ENCODE measurements at places on chromosomes 7 and 10.

- DNase-seq: no peak
Measured at GRCh38 chr10:70052462-70053217, at the start of gene MACROH2A2. MACROH2A2 (plus strand) TSS chr10:70052846; CDS start chr10:70075659, 22,813 bp downstream.

DNA sequence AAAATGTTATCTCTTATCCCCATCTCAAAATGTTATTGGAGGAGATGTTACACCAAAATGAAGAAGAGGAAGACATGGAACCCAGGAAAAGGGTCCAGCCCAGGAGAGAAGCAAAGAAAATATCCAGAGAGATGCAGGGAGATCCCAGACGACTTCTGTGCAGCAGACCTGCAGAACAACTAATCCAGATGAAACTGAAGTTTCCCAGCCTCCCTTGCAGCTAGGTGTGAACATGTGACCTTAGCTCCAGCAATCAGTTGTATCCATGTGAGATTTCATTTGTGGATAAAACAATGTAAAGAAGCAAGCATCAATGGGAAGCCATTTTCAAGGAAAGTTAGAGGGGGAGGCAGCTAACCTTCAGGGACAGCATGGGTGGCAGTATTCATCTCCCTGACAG is 55.8 kb upstream of the NANOS1 start:
- DNase-seq: no peak

- DNase-seq: no peak
Measured at GRCh38 chr10:44908936-44909630, 2.1 kb upstream of the TMEM72 start.

DNA sequence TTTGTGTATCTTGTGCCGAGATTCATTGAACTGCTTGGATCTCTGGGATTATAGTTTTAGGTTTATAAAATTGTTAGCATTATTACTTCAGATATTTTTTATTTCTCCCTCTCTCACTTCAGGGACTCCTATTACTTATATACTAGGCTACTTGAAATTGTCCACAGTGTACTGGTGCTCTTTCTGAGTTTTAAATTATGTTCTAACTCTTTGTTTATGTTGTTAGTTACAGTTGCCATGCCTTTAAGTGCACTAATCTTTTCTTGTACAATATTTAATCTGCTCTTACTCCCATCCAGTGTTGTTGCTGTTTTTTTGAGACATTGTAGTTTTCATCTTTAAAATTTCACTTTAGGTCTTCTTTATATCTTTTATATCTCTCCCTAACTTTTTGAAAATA is 13.1 kb downstream of the PLEKHS1 start:
- no peak for DNase-seq

DNA sequence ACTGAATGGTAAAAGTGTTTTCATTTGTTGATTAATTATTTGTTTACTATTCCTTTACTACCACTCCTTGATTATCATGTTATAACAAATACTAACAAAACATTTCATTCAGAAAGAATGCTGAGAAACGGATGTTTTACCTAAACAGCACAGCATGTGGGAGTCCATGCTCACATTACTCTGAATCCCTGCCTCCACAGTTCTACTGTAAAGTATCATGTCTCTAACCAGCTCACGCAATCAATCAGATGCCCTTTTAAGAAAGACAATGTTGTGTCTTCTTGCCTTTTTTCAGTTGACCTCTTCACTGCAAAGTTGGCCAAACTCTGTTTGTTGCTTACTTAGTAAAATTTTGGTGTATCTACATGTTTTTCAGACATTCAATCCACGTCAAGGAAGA is 232.5 kb upstream of the MDFIC start:
- no peak for DNase-seq

- DNase-seq: no peak
Measured at GRCh38 chr7:127233630-127234029, 19.1 kb downstream of the GRM8 start.

GRCh38 chr10:60186315-60187071 is 203.2 kb downstream of the ANK3 start:
- DNase-seq: no peak

DNA sequence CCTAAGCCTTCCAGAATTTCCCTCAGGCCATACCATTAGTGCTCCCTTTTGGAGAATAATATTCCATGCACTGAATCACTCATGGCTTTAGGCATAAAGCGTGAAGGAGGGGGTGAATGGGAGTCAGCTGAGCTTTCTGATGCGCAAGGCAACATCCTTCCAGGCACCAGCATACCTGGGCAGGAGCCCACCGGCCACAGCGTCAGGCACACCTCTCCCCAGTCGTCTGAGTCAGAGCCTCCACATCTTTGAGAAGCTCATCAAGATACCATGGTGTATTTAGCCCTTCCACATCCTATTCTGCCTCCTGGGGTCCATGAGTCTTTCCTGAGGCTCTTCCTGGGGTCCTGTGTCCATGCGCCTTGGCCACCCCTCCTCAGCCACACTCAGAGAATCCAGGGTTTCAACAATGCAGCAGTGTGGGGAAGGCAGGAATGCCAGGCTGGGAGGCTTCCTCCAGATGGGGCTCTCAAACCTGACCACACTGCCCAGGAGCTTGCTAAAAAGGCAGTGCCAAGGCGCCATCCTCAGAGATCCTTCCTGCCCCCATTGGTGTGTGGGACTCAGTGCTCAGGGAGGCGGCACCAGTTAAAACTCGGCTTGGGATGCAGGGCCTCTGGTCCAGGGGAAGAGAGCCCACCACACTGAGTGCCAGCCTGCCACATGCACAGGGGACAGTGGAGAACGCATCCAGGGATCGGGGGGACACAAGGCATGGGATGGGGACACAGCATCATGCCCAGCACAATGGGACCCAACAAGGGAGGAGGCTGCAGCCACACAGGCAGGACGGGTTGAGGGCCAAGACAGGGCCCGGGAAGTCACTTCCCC is 31.6 kb downstream of the RASGEF1A start:
- DNase-seq: no peak

DNA sequence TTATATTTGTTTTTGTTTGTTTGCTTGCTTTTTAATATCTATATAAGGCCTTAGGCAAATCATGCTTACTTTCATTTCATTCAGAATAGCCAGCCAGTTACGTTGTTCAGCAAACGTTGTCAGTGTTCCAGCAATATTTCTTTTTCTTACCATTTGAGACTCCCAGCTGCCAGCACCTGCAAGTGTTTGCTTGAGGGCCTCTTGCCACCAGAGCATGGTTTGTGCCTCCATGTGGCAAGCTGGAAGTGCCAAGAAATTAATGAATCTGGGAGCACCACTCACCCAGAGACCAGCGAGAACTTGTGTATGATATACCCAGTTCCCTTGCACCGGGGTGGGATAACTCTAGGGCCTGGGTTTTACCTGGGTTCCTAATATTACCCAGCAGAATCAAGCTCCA is 177.1 kb upstream of the CSTF2T start:
- no peak for DNase-seq

- no peak for DNase-seq
Measured at GRCh38 chr10:118734475-118734874, 20.3 kb downstream of the CACUL1 start.

DNA sequence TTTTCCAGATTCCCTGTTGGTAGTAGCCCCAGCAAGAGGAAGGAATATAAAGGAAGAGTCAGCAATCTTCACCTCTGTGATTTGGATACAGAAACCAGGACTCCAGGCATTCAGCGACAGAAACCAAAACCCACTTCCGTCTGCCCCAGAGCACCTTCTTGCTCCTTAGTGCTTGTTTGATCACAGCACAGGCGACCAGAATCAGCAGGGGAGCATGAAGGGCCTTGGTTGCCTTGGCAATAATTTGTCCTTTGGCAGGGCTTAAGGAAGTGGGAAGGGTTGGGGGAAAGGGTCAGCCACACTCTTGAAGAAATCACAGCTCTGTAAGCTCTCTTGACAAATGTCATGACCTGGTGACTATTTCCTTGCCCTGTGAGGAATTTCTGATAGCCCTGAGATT is 379.6 kb downstream of the OTUD1 start:
- no peak for DNase-seq

GRCh38 chr10:123704812-123705211 is 38.7 kb downstream of the GPR26 start:
- DNase-seq: no peak

GRCh38 chr10:125080984-125081383 is 79.4 kb downstream of the CTBP2 start:
- no peak for DNase-seq

- DNase-seq: no peak
Measured at GRCh38 chr7:157309988-157310668, 26.7 kb upstream of the DNAJB6 start.

DNA sequence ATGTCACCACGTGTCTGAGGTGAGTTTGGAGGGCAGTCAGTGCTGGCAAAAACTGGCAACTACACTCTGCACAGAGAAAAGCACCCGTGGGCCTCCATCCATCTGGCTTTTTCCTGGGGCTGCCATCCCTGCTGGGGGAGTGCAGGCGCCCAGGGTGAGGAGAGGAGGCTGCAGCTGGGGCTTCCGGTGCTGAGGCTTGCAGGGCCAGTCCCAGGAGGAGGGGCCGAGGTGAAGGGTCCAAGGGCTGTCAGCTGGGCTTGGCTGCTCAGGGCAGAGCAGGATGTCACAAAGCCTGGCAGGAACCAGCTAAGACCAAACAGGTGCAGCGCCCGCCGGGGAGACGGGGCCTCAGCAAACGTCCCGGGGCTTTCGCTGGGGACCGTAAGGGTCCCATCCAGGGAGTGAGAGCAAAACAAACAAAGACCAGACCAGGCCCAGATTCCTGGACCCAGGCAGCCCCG is 77.2 kb downstream of the CFAP46 start:
- no peak for DNase-seq
